ENCODE measurements at places on chromosomes 3 and 15.
A peak's percentile ranks its signal among the peaks of the same experiment; 100 is the strongest.

GRCh38 chr15:56654624-56655023 is 78.7 kb downstream of the ZNF280D start:
- no peak overlapping the region for H3K27ac ChIP-seq
- H3K4me1 ChIP-seq: no peaks in the 10 kb centered on the region
- no peak for DNase-seq
- no peaks in the 10 kb centered on the region for H3K36me3 ChIP-seq
- no peak overlapping the region for H3K4me3 ChIP-seq
- H3K27me3 ChIP-seq: no peaks in the 10 kb centered on the region

DNA sequence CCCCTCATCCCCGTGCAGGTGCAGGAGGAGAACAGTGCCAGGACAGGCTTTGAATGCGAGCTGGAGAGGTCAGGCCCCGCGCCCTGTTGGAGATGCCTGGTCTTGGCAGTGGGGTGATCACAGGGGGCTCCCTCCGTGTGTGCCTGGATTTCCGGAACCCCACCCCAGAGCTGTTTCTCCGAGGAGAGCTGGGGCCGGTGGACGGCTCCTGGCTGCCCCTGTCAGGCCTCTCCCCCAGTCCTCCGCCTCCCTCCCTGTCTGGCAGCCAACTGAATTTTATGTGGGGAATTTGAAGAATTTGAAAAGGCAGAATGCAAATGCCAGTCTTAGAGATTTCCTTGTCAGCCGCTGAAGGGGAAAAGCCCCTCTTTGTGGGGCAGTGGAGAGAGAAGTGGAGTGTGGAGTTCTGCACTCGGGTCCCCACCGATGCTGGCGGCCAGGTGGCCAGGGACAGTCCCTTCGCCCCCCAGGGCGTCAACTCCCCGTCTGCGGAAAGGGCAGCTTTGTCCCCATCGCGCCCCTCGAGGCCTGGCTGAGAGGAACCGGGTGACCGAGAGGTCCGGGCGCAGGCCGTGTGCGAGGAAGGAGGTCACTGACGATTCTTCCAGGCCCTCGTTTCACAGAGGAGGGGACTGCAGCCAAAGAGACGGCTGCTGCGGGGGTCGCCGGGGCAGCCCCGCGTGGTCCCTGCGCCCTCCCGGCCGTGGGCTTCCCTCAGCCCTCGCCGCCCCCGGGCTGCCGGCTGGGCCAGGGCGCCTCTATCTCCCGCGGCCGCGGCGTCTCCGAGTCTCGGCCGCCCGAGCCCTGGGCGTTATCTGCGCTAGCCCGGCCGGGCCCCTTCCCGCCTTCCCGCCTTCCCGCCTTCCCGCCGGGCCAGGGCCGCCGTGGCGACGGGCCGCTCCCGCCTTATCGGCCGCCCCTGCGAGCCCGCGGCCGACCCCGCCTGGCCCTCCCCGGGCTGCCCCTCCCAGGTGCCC is 56.0 kb upstream of the LCTL start:
- no peak overlapping the region for H3K27ac ChIP-seq
- H3K36me3 ChIP-seq: no peaks in the 10 kb centered on the region
- no peak overlapping the region for H3K4me3 ChIP-seq
- H3K4me1 ChIP-seq: no peaks in the 10 kb centered on the region
- no peak for DNase-seq

DNA sequence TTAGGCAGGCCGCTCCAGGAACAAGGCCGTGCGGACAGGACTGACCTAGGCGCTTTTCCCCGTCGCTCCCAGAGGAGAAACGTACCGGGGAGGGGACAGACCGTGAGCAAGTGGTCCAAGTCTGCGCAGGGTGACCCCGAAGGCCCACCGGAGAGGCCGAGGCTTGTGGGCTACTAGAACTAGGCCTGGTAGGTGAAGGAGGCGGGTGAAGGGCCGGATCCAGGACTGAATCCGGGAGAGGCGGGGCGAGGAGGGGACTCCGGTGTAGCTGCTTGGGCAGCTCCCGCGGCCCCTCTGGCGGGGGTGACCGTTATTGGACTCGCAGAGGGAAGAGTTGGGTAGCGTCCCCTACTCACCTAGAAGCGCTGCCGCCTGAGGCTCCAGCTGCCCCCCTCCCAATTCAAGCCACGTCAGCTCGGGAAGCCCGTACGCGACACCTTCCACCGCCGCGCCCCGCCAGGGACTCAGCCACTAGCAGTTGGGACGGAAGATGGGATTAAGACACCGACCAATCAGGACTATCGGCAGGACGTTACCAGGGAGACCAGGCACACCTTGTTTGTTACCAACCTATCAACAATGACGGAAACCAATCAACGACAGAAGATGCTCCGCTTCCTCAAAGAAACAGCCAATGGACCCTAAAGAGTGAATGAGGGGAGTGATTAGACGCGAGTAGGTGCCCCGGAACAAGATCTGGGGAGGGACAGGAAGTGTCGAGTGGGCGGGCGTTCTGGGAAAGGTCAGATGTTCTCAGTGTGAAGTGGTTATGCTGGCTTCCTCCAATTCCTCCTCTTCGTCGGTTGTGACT is at the start of gene GOLGB1:
Gene GOLGB1, minus strand, starts transcription at position 466 of the 811 bp plus-strand sequence. CDS start 18,770 bp downstream, outside the sequence.
- H3K27ac ChIP-seq: peak within 1 kb of the TSS; percentile 96
- peak; percentile 79 for DNase-seq
- H3K27me3 ChIP-seq: no peaks in the 10 kb centered on the region
- H3K4me1 ChIP-seq: peaks cover 11% of the 10 kb centered on the region
- H3K4me3 ChIP-seq: peak within 1 kb of the TSS; percentile 78

DNA sequence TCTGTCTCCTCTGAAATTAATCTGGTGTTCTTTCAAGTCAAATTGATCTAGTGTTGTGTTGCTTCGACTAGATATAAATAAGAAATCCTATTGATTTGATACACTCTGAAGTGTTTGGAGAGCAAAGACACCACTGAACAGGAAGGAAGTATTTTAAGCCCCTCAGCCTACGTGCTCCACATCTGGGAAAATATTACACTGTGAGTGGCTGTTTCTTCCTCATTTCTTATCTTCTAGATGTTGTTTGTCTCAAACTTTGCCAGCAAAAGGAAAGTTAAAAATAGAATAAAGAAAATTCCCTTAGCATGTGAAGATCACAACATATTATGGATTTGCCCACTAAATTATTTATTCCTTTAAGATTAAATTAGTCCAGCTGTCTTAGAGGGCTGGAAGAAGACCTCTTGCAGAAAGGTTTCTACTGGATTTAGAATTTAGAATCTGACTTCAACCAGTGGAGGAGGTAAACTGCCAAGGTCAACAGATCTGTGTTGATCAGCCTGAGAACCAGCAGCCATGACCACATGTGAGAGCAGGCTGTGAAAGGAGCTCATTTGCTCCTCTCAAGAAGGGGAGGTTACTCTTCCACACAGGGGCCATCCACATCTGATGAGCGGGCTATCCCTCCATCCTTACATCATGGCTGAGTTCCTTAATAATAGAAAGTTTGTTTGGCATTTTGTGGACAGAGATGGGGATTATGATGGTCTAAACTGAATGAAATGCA is 46.3 kb upstream of the ACKR4 start:
- no peak overlapping the region for H3K27ac ChIP-seq
- no peaks in the 10 kb centered on the region for H3K4me1 ChIP-seq
- no peaks in the 10 kb centered on the region for H3K36me3 ChIP-seq
- H3K27me3 ChIP-seq: no peaks in the 10 kb centered on the region
- H3K4me3 ChIP-seq: no peak overlapping the region
- no peak for DNase-seq

DNA sequence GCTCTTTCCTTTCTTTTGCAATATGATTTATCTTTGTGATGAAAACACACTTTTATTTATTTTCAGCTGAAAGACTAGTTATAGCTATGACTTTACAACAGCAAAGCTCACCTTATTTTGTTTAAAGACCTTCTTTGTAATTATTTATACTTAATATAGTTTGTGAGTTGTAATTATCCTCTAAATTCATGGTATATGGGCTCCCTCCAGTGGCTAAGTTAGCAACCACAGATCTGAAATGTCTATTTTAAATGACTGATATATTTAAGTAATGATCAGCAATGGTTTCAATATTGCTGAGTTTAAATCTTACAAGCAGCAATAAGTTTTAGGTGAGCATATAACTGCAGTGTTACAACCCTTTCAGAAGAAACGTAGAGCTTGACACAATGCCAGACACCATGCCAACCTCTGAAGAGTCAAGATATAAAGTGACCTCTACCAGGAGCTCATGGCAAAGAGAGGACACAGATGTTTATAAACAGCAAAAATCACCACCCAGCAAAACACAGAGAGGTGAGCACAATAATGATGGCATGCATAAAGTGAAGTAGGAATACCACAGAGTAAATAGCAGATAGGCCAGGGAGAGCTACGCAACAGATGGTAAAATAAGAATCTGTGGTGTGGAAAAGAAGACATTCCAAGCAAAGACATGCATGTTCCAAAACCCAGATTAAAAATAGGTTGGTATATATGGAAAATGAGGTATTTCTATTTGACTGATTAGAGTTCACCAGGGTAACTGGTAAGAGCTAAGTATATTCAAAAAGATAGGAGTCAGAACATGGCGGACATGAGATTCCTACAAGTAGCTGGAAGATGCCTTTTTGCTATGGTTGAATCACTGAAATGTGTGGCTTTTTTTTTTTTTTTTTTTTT is 143.7 kb upstream of the ZNF385D start:
- no peaks in the 10 kb centered on the region for H3K36me3 ChIP-seq
- no peak overlapping the region for H3K4me3 ChIP-seq
- H3K27ac ChIP-seq: no peak overlapping the region
- DNase-seq: no peak
- H3K27me3 ChIP-seq: no peaks in the 10 kb centered on the region

DNA sequence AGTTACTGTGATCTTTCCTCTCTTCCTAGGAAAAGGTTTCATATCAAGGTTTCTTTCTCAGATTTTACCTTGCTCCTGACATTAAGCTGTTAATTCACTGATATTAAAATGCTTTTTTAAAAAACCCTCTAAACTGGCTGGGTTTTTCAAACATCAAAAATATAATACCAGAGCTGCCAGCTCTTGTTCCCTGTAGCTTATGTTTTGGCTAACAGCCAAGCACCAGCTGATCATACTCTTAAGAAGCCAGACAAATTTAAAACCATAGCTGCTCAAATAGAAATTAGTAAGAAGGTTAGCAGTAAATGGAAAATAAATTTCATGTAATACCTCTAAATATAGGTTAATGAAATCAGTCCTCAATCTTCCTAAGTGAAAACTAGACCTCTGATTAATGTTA is 657.5 kb downstream of the GRM7 start:
- no peaks in the 10 kb centered on the region for H3K4me1 ChIP-seq
- no peak overlapping the region for H3K4me3 ChIP-seq
- DNase-seq: no peak
- H3K36me3 ChIP-seq: no peaks in the 10 kb centered on the region
- H3K27me3 ChIP-seq: no peaks in the 10 kb centered on the region

DNA sequence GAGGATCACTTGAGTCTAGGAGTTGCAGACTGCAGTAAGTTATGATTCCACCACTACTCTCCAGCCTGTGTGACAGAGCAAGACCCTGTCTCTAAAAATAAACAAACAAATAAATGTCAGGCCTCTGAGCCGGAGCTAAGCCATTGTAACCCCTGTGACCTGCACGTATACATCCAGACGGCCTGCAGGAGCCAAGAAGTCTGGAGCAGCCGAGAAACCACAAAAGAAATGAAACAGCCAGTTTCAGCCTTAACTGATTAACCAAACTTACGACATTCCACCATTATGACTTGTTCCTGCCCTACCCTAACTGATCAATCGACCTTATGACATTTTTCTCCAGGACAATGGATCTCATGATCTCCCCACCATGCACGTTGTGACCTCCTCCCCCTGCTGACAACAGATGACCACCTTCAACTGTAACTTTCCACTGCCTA is 32.5 kb upstream of the ZKSCAN7 start:
- no peak overlapping the region for H3K4me3 ChIP-seq
- no peak overlapping the region for H3K27ac ChIP-seq
- H3K4me1 ChIP-seq: no peaks in the 10 kb centered on the region
- no peaks in the 10 kb centered on the region for H3K36me3 ChIP-seq

- DNase-seq: no peak
- H3K4me1 ChIP-seq: peaks cover 15% of the 10 kb centered on the region
- H3K36me3 ChIP-seq: no peaks in the 10 kb centered on the region
- H3K27ac ChIP-seq: no peak overlapping the region
- no peaks in the 10 kb centered on the region for H3K27me3 ChIP-seq
These were observed 43.9 kb downstream of the THBS1 start for GRCh38 chr15:39624806-39625205.

- no peaks in the 10 kb centered on the region for H3K27me3 ChIP-seq
- H3K4me3 ChIP-seq: no peak overlapping the region
- DNase-seq: no peak
- peaks cover 2% of the 10 kb centered on the region for H3K36me3 ChIP-seq
- H3K4me1 ChIP-seq: peaks cover 45% of the 10 kb centered on the region
- H3K27ac ChIP-seq: no peak overlapping the region
These were observed 10.6 kb downstream of the RAB7A start for GRCh38 chr3:128736601-128737000.

DNA sequence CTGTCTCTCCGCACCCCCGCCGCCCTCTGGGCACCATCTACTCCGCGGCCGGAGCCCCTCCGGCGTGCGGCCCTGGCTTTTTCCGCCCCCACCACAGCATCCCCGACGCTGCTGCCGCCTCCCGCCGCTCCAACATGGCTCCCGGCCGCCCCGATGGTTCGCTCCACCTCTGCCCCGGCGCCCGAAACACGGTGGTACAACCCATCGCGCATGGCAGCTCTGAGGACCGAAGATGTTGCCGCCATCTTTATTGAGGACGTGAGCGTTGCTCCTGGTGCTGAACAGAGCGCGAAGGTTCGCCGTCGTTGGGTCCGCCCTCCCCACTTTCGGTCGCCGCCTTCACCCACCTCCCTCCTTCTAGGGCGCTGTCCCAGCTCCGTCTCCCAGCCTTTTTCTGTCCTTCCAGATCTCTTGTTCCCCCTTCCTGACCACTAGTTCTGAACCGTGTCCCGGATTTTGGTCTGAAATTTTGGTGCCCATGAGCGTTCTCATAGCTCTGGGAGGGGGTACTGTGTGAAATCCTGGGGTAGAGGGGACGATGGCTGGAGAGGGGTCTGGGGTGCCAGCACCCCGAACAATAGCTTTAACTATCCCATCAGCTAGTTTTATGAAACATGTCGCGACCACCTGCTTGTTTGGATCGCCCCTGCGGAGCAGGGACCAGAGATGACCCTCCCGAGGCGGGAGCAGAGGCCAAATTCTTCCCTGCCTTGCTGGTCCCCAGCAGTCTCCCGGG is at the start of gene CELSR3:
Gene CELSR3, minus strand, starts transcription at position 134 of the 736 bp plus-strand sequence. CDS start 252 bp downstream, outside the sequence.
- H3K27ac ChIP-seq: no peak within 1 kb of the TSS
- peaks cover 15% of the 10 kb centered on the region for H3K4me1 ChIP-seq
- DNase-seq: no peak
- H3K4me3 ChIP-seq: peak within 1 kb of the TSS; percentile 70
- H3K36me3 ChIP-seq: no peaks in the 10 kb centered on the region
- no peaks in the 10 kb centered on the region for H3K27me3 ChIP-seq

All from naive thymus-derived CD4-positive, alpha-beta T cell (primary cell).